ENCODE measurements at places on chromosomes 7 and 10.

DNA sequence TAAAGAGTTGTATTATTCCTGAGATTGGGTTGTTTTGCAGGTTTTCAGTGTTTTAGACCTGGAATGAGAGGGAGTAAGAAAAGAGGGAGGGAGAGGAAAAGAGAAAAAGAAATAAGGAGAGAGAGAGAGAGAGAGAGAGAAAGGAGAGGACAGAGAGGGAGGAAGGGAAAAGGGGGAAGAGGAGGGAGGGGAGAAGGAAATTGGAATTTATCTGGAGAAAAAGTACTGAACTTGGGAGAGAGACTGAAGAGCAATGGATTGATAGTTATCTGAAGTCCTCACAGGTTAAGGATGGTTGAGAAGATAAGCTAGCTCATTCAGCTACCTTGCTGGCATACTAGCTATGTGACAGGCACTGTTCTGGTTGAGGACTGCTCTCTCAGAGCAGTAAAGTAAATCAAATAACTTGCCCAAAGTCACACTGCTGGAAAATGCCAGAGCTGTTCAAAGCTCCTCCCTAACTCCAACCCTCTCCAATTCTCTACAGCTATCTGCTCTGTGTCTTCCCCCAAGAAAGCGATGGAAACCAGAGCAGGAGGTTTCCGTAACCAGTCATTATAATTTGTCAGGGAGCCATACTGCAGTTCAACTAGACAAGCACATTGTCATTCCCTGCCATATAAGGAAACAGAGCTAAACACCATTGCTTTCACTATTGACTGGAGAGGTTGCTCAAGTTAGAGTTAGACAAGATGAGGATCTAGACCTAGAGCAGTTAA, 10.7 kb downstream of the CALD1 start:
- no peak for DNase-seq

- no peak for DNase-seq
Observed at GRCh38 chr7:114783508-114783907, 138.4 kb upstream of the MDFIC start.

DNA sequence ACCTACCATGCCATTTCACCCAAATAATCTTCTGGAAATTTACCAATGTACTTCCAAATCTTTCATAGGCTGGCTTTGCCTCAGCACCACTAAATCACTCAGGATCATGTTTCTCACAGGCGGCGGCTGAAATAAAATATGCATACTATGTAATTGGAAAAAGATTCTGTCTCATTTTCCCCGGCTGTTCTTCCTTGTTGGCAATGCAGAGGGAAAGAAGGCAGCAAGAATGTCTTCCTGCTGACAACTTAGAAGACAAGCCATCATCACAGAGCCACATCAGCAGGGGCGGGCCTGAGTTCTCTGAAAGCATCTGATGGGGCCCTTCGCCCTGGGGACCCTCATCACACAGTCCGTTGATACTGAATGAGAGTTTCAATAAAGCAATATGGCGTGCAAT, 39.2 kb upstream of the COL1A2 start:
- DNase-seq, result no peak

DNA sequence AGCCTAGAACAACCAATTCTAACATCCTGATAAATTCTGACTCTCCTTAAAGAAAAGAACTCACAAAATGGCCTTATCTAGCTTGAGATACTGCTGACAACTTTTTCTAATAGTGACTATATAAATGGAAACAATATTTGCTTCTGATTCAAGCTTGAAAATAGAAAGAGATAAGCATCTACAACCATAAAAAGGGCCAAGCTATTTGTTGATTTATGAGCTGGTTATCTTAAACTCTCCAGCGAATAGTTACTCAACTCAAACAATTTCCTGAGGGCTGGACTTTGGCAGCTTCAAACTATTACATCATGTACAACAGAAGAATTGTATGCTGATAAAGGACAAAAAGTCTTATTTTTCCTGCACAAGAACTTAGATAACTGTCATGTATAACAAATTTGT, 4.6 kb downstream of the USP54 start:
- DNase-seq, result no peak

GRCh38 chr10:105793071-105793470, 1152.0 kb downstream of the SORCS3 start:
- DNase-seq, result no peak

DNA sequence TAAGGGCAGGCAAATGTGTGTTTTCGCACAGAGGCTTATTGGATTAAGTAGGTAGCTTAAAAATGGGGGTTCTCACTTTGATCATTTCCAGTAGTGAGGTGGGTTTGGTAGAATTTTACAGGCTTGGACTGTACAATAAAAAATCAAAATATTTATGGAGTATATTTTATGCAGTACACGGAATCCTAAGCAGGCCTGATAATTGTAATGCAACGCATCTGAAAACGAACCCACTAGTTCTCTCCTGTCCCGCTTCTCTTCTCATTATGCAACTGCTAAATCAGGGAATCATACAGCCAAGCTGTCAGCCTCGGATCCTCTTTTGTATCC, 377 bp upstream of the POLR1F start:
- no peak for DNase-seq

DNA sequence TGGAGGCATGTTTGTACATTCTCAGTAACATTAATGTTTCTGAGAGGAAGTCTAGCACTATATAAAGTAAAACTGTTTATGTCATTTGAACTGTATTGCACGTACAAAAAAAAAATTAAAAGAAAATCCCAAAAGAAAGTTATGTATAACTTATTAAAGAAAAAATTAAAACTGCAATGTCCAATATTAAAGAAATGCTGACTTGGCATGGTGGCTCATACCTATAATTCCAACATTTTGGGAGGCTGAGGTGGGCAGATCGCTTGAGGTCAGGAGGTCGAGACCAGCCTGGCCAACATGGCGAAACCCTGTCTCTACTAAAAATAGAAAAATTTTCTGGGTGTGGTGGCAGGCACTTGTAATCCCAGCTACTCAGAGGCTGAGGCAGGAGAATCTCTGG, 178.7 kb upstream of the VIPR2 start:
- no peak for DNase-seq

GRCh38 chr7:36967387-36967786, 243.1 kb upstream of the AOAH start:
- DNase-seq, result no peak

- no peak for DNase-seq
Observed at GRCh38 chr10:94036766-94037033, 43.0 kb downstream of the PLCE1 start.

- no peak for DNase-seq
Observed at GRCh38 chr7:100366411-100367250, 6.7 kb upstream of the PILRA start.

- DNase-seq, result no peak
Observed at GRCh38 chr7:123120286-123120685, 79.5 kb downstream of the SLC13A1 start.

DNA sequence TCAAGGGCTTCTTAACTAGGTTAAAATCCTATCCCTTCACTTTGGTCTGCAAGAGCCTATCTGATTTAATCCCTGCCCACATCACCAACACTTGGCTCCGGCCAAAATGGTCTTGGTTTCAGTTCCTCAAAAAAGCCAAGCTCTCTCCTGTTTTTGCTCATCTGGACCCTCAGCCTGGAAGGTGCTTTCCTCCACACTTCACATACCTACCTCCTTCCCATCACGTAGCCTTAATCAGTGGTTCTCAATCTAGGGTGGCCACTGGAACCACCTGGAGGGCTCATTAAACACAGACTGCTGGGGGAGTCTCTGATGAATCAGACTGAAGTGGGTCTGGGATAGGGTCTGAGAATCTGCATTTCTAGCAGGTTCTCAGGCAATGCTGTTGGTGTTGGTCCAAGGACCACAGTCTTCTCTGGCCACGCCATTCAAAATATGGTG, 227.0 kb upstream of the AOAH start:
- DNase-seq, result no peak

DNA sequence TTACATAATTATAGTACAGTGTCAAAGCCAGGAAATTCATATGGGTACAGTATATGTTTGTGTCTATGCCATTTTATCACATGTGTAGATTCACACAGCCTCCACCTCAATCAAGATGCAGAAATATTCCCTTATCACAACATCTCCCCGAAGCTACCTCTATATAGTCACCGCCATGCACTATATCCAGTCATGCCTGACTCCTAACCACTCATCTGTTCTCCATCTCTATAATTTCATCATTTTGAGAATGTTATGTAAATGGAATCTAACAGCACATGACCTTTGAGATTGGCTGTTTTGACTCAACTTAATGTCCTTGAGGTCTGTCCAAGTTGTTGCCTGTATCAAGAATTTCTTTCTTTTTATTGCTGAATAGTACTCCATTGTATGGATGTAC, 22.3 kb upstream of the SLC25A13 start:
- DNase-seq, result no peak

GRCh38 chr7:137209151-137209817, 134.2 kb downstream of the PTN start:
- DNase-seq, result no peak

GRCh38 chr7:2979201-2979631, 64.5 kb downstream of the CARD11 start:
- DNase-seq, result no peak

- DNase-seq, result no peak
Observed at GRCh38 chr10:63264617-63265221, 131.6 kb downstream of the NRBF2 start.

DNA sequence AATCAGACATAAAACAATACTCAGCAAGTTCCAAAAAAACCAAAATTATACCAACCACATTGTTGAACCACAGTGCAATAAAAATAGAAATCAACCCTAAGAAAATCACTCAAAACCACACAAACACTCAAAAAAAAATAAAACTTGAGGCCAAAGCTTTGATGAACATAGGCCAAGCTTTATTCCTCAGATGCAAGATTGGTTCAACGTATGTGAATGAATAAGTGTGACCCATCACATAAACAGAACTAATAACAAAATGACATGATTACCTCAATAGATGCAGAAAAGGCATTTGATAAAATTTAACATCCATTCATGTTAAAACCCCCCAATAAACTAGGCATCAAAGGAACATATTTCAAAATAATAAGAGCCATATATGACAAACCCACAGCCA, 506.1 kb upstream of the FZD8 start:
- DNase-seq, result no peak

GRCh38 chr10:99520040-99520846, 12.5 kb upstream of the NKX2-3 start:
- no peak for DNase-seq

GRCh38 chr10:89029785-89030437, 39.3 kb downstream of the FAS start:
- no peak for DNase-seq

DNA sequence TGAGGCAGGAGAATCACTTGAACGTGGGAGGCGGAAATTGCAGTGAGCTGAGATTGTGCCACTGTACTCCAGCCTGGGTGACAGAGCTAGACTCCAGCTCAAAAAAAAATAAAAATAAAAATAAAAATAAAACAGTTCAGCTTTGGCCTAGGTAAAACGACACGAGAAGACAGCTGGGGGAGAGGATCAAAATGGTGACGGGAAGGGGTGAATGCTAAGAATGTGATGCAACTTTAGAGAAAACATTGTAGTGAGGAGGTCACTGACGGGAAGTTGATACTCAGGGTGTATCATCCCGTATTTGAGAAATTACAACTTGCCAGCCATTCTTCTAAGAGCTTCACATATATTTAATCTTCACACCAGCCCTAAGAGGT, 1.1 kb downstream of the NDST2 start:
- no peak for DNase-seq

DNA sequence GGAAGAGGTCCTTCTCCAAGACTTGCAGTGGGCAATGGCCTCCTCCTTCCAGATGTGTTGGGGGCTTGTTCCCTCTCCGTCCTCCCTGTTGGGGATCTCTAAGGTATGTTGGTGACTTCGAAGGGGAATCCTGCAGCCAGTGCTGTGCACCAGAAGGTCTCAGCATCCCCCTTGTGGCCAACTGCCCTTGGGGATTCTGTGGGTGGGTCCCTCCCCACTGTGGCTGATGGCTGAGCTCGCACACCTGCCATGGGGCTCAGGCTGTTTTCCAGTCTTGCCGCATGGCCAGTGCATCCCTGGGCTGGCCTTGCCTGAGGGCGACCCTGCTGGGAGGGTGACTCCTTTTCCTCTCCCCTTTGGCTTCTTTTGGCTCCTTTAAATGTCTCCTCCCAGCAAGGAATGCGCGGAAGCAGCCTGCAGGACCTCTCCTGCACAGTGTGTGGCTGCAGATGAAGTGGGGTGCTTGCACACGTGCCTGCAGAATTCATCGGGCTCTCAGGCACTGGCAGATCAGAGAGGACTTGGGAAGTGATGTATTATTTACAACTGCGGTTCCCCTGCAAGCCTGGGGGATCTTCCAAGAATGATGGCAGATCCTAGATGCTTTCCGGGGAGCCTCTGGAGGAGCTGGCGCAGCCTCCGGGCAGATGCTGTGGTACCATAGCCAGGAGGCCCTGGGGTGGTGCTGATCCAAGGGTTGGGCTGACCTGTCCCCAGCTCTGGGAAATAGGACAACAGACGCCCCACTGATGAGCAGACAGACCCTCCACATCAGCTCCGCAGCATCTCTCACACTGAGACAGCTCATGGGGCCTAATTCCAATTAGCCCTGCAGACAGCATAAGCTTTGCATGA, 410.0 kb downstream of the TCERG1L start:
- no peak for DNase-seq

DNA sequence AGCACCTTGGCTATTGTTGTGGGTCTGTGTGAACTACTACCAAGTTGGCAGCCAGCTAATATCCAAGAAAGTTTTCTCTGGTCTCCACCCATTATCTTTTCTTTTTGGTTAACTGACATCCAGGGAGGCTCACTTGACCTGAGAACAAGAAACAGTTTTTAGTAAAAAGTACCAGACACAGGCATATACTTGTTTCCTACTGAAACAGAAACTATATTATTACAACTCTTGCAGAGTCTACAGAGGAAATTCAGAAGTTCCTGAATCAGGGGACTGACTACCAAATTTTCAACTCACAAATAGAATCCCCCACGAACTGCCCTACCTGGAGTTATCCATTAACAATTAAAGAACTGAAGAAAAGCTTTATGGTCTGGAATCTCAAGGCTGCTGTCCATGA, 168.9 kb downstream of the KCND2 start:
- no peak for DNase-seq

DNA sequence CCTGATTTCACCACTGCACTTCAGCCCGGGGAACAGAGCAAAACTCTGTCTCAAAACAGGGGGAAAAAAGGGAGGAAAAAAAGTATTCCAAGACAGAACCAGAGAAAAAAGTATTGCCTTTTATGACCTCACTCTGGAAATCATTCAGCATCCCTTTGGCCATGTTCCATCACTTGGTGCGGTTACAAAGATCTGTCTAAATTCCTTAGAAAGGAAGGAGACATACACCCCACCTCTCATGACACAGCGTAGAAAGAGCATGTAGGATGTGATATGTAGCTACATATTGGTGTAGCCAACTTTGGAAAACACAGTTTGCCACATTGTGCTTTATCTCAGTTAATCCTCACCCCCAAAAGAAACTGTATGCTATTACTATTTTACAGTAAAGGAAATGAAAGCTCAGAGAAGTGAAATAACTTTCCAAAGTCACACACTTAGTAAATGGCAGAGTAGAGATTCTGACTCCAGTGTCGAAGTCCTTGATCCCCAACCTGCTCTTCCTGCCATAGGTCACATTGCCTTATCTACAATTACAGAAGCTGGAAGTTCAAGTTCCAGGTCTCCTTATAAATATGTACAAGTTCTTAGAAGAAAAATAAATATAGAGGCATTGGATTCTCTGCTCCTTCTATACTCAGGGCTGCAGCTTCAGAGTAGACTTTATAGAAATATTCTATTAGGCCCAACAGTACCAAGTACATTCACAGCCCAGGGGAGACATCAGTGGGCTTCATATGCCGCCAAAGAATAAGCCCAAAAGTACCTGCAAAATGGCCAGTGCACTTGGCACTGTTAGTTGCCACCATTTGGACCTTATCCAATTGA, 91.6 kb upstream of the KMT2E start:
- DNase-seq, result no peak
